ENCODE measurements at places on chromosomes 4 and X.

GRCh38 chr4:4339504-4340085 lies 47.3 kb upstream of the NSG1 start:
- DNase-seq: no peak

DNA sequence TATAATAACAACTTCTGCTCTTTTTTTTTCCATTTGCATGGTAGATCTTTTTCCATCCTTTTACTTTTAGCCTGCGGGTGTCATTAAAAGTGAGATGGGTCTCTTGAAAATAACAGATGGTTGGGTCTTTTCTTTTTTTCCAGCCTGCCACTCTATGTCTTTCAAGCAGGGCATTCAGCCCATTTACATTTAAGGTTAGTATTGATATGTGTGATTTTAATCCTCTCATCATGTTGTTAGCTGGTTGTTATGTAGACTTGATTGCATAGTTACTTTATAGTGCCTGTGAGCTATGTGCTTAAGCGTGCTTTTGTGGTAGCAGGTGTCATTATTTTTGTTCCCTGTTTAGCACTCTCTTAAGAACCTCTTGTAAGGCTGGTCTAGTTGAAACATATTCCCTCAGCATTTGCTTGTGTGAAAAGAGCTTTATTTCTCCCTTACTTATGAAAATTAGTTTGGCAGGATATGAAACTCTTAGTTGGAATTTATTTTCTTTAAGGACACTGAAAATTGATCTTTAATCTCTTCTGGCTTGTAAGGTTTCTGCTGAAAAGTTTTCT lies 326.1 kb downstream of the SH3BGRL start:
- no peak for DNase-seq

DNA sequence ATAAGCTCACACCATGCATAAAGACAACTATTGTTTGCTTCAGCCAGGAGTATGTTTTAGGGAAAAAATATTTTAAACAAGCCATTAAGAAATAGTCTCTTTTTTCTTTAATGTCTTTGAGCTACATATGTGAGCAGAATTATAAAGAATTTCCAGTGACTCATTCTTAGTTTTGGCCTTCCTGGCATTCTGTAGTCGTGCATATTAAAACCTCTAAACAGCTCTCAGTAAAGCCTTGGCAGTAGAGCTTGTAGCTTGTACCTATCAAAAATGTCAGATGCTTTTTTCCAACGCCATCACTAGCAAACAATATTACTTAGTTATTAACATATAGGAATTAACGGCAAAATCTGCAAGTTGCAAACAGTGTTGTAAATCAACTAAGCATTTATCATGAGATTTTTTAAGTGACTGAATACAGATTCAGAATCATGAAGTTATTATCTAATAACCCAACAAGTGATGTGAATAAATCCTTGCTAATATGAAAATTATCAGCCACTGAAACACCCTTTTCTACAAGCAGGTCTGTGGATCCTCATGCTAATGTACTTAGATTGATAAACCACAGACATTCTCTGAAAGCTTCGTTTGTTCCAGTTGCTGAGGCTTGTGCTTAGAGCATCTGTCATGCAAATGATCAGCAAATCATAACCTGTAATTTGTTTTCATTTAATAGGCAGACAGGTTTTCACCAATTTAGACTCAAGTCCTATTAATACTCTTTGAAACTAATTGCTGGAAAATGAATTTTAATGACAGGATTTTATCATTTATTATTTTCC lies 412.0 kb upstream of the ATOH1 start:
- peak; percentile 10 for DNase-seq

DNA sequence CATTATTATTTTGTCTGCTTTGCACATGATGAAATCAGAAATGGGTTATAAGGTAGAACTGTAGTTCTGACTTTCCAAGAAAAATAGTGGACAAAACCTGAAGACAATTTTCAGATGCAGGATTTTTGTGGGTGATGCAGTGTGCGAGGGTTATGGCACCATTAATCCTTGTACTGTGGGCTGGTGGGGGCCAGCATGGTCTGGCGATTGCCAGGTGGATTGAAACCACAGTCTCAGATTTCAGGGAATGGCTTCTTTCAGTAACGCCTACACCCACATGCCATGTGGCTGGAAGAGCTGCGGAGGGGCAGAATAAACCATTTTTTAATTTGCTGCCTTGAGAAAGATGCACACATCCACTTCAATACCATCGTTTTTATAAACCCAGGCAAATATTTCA lies 150.5 kb downstream of the ARSF start:
- no peak for DNase-seq
